GM20000 (cell line): ENCODE measurements at places on chromosomes 3 and 15.

- DNase-seq: no peak
These were observed 15.1 kb upstream of the ARHGAP31 start for GRCh38 chr3:119279101-119279554.

GRCh38 chr15:51494411-51495314 lies 127.9 kb downstream of the DMXL2 start:
- DNase-seq: no peak

- no peak for DNase-seq
These were observed 161.9 kb downstream of the FNDC3B start for GRCh38 chr3:172201136-172201869.

DNA sequence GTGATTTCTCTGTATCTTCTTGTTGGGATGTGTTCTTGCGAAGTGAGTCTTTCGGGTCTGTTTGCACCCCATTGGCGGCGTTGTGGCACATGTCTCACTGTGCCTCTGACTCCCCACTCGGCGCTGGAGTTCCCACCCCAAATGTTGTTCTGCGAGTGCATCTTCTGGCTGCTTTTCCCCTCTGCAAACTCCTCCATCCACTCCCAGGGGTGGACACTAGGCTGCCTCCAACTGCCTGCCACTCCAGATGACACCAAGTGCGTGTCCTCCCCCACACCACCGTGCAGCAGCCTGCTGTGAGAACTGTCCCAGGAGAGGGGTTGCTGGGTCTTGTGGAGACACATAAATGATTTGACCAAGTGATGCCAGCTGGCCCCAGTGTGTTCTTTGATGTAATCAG lies 17.6 kb downstream of the EFCC1 start:
- no peak for DNase-seq

DNA sequence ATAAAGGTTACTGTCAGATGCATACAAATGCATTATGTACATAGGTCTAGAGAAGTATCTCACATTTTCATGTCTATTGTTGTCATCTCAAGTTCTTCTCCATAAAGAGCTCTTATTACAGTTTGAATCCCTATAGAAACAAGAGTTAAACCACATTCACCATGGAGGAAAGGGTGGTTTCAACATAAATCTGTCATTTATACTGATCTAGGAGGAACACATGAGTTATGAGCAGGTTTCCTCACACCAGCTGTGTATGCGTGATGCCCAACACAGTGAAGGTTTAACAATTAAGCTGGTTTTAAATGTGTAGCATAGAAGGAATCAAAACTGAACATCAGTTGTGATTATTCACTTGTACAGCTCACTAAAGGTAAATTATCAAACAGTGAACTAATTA lies 251.7 kb downstream of the KCNMB2 start:
- no peak for DNase-seq

GRCh38 chr15:32704395-32704981 lies 13.3 kb upstream of the GREM1 start:
- DNase-seq: no peak

- DNase-seq: no peak
These were observed 8.0 kb downstream of the CHD2 start for GRCh38 chr15:92907896-92908712.

DNA sequence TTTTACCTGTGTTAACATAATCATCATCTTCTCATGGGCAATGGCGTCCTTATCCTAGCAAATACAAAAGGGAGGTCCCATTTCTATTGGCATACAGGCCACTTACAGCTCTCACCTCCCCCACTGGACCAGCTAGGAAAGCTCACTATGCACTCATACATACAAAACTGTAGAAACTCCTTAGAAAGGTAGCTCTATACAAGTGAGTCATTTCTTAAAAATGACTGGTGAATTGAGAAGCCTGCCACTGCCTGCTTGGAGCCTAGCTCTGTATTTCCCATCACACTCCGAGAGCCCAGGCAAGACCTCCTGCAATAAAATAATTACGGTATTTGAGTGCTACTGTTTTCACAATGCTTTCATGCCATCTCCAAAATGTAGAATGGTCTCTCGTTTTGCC lies 321.8 kb downstream of the ULK4 start:
- no peak for DNase-seq

GRCh38 chr3:141262308-141262705 lies 30.7 kb downstream of the PXYLP1 start:
- no peak for DNase-seq

DNA sequence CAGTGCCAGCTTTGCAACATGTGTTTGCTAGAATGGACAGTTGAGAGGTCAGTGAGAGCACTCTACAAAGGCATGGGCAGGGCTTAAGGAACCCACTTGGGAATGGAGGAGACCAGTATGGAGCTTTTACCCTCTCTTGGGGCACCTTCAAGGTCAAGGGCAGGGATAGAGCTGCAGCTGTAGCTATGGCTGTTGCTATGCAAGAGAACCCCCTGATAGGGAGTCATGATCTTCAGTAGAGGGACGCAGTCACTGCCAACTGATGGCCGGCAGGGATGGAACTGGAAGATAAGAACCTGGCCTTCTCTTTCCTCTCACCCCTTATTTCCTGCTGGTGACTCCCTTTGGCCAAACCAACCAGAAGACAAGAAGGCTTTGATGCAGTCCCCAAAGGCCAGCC lies 40.3 kb downstream of the THSD4 start:
- no peak for DNase-seq

DNA sequence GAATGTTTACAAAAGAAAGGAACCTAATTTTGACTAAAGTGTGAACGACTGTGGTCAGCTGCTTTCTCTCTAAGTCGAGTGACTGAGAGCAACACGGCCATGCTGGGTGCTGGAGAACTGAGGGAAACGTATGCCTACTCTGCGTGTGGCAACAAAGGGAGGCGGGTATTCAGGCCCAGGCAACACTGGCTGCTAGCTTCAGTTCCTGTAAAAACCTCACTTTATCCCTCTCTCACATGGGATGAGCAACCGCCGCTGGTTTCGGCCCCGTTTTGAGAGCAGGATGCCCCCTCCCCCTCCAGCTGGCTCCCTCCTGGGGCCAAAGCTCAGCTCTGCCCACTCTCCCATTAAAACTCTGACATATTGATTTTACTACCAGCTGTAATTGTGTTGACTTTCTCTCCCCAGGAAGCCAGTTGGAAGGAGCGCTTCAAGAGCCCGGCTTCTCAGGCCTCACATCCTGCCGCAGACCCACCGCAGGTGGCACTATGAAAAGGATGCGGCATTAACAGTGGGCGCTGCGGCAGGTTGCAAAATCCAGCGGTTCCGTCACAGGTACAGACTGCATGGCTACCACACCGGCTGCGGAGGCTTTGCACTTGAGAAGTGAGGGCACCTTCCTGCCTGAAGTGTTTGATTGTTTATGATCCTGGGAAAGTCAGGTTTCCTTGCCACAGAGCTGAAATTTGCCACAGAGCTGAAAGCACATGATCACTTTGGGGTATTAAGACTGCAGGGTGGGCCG lies 12.7 kb downstream of the PLXND1 start:
- DNase-seq: no peak

GRCh38 chr3:192817053-192817452 lies 89.7 kb upstream of the FGF12 start:
- DNase-seq: peak; percentile 27

- DNase-seq: no peak
These were observed 70.4 kb upstream of the CMTM7 start for GRCh38 chr3:32321095-32321790.

DNA sequence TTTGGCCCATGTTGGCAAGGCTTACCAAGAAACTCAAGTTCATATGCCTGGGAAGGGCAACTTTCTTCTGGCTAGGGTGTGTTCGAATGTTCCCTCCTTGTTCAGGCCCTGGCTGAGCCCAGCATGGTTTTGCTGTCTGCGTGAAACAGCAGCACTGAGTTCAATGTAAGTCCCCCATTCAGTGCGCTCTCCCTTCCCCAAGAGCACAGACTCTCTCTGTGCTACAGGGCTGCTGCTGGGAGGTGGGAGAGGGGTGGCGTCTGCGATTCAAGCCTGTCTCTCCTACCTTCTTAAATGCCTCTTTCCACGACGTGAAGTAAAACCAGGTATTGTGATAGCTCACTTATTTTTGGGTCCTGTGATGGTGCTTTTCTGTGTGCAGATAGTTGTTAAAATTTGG lies 289.3 kb upstream of the GOLIM4 start:
- no peak for DNase-seq

GRCh38 chr15:50380089-50380488 lies 25.1 kb upstream of the GABPB1 start:
- no peak for DNase-seq

GRCh38 chr15:80437334-80437891 lies 33.2 kb downstream of the ARNT2 start:
- no peak for DNase-seq

DNA sequence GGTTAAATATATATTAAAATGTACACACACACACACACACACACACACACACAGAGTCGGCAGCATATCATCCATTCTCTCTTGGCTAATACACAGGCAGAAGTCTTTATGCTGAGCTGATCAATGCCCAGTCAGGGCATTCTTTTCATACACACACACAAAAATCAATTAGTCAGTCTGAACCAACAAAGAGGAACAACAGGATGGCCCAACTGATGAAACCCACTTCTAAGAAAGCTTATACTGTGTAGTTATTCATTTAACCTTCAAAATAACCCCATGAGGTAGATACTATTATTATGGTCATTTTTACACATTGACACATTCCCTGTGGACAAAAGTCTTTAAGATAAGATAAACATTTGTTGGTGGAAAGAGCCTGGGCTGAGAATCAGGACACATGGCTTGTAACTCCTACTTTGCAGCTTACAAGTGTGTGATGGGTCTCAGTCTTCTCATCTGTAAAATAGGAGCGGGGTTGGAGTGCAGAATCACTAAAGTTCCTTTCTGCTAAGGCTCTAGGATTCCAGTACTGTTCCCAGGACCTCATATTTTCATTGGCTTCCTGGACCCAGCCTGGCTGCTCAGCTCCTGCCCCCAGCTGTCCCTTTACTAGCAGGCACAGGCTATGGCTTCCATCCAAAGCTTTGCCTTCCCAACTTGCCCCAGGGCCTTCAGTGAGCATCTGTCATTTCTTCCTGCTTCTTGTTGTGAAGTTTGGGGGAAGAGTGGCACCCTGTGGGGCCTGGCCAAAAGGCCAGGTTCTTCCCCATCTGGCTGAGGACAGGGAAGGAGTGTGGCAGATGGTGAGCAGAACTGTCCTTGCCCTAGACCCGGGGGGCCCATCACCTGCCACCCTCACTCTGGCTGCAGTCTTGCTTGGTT lies 27.2 kb upstream of the GLCE start:
- no peak for DNase-seq

GRCh38 chr3:122947196-122947595 lies 80.4 kb downstream of the SEMA5B start:
- DNase-seq: no peak
